ENCODE measurements at places on chromosomes 7 and 10.

DNA sequence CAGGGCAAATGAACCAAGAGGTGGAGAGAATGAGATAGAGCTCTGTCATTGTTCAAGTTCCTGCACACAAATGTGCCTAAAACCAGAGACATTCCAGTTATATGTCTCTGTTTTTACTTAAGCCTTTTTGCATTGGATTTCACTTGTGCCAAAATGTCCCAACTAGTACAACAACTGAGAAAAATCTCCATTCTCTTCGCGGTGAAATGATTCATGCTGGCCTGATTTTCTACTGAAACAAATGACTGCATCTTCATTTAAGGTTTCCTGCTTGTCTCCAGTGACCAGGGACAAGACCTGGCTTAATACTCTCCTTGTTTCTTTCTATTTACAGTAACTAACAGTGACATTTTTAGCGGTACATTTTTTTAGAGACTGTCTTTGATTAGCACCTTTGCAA is 714.9 kb downstream of the KCNMA1 start:
- no peak for DNase-seq

DNA sequence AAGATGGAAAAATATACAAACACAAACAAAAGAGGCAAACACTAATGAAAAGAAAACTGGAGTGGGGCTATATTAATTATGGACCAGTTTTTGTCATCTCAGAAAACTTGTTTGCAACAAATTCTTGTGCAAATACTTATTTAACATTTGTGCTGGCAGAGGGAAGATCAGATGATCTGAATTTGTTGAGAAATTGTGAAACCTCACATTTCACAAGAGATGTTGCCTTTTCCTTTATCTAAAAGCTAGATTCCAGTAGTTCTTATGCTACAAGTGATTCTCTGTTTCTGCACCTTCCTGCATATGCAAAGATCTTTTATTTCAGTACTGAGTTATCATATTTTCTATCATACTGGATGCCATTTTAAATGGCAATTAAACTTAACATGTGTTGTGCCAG is 320.7 kb downstream of the SUGCT start:
- DNase-seq, result no peak

GRCh38 chr7:42107484-42108240 is 129.3 kb downstream of the GLI3 start:
- DNase-seq, result peak; percentile 29

- peak; percentile 3 for DNase-seq
Measured at GRCh38 chr10:18340496-18341051, 200.3 kb downstream of the CACNB2 start.

DNA sequence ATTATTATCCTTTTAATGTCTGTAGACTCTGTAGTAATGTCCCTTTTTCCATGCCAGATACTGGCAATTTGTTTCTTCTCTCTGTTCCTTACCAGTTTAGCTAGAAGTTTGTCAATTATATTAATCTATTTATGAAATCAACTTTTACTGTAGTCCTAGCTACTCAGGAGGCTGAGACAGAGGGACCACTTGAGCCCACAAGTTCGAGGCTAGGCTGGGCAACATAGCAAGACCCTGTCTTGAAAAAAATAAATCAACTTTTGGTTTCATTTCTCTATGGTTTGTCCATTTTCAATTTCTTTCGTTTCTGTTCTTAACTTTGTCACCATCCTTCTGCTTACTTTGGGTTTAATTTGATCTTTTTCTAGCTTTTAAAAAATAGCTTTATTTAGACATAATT is 42.5 kb upstream of the PLA2G12B start:
- no peak for DNase-seq

DNA sequence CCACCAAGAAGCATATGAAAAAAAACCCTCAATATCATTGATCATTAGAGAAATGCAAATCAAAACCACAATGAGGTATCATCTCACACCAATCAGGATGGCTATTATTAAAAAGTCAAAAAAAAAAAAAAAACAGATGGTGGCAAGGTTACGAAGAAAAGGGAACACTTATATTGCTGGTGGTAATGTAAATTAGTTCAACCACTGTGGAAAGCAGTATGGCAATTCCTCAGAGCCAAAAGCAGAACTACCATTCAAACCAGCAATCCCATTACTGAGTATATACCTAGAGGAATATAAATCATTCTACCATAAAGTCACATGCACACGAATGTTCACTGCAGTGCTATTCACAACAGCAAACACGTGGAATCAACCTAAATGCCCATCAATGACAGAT is 46.0 kb downstream of the CNOT4 start:
- DNase-seq, result no peak

GRCh38 chr10:30863516-30864210 is 168.0 kb downstream of the ZNF438 start:
- no peak for DNase-seq

DNA sequence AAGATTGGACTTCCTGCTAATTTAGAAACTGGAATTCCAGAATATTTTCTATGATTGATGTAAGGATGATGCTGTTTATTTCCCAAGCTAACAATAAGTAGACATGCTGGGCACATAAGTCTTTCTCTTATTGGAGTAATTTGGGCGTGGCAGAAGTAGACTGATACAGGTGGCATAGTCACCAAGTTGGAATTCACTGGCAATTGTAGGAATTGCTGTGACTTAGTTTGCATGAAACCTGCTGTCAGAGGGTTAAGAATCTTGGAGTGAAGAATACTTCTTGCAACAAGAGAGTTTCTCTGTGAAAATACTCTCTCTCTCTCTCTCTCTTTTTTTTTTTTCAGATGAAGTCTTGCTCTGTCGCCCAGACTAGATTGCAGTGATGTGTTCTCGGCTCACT is 569.7 kb downstream of the REEP3 start:
- no peak for DNase-seq

- DNase-seq, result no peak
Measured at GRCh38 chr10:67858971-67859370, 21.0 kb upstream of the DNAJC12 start.

- no peak for DNase-seq
Measured at GRCh38 chr7:93373537-93373936, 141.4 kb downstream of the VPS50 start.

- DNase-seq, result no peak
Measured at GRCh38 chr7:85039196-85039923, 147.5 kb downstream of the SEMA3D start.

- no peak for DNase-seq
Measured at GRCh38 chr10:110962443-110962842, 43.0 kb downstream of the SHOC2 start.

- no peak for DNase-seq
Measured at GRCh38 chr10:3570131-3570729, 214.8 kb downstream of the KLF6 start.

DNA sequence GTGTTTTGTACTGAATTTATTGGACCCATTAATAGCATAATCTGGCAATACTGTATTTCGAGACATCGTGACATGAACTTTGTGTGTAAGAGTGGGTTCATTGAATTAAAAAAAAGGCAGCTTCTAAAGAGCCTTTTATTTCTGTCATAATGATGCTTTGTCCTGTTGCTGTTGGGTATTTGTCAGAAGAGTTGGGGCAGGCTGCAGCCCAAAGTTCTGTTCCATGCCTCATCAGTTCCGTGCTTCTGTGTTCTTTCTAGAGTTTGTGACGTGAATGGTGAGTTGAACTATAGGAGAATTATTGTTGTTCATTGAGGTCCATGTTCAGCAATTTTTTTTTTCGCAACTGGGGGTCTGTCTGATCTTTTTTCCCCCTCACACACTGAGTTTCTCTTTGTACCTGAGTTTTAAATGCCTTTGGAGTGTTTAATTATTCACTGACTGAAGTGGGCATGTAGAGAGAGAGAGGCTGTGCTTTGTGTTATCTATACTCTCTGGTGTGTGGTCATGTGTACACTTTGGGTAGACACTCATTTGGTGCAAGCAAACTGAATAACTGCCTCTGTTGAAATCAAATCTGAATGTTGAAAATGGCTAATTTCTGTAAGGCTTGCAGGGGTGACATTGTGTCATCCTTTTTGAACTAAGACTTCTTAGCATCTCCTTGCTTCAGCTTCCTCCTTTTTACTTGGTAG is 69.8 kb downstream of the ADD3 start:
- no peak for DNase-seq
